ENCODE measurements at places on chromosomes 3 and 15.

DNA sequence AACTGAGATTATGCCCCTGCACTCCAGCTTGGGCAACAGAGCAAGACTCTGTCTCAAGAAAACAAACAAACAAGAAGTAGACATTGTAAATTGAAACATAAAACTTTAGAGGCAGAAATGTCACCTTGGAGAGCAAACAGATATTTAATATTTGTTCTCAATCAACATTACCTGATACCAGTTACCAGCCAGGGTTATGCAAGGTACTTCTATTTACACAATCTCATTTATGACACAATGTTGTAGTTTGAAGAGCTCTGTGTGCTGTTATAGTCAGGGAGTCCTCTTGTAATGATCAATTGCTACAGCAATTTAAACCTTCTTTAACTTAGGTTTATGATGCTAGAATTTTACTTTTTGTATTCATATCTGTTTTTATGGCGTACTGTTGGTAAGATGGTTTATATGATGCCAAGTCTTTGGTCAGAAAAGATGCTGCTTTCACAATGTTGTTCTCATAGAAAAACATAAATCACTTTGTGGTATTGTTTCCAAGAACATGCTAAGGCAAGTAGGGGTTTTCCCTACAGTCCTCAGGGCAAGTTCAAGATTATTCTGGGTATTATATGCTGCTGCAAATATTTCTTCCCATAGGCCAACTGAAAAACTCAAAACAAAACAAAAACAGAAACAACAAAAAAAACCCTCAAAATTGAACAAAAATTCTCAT lies 173.5 kb downstream of the TNIK start:
- DNase-seq, result no peak

DNA sequence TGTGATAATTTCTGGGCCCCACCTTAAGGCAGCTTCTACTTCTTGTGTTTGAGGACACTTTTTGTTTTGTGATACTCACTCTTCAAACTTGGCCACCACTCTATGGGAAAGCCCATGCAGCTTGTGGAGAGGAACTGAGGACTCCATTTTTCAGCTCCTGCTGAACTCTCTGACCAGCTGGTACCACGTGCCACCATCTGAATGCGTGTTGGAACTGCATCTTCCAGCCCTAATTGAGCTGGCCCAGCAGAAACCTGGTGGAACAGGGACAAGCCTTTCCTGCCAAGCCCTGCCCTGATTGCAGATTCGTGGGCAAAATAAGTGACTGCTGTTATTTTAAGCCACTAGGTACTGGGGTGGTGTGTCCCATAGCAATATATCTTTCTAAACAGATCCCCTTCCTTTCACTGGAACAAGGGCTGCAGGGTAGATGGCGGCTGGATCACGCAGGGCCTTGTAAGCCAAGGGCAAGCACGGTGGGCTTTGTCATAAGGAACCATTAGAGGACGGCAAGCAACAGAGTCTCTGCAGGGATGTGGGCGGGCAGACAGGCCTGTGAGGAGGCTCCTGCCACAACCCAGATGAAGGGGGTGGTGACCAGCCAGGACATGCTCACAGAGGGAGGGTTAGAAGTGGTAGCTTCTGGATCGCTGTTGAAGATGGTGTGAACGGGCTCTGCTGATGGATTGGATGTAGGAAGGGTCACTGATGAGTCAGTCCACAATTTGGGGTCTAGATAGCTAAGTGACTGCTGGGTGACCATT lies 9.5 kb downstream of the H1-8 start:
- DNase-seq, result no peak

DNA sequence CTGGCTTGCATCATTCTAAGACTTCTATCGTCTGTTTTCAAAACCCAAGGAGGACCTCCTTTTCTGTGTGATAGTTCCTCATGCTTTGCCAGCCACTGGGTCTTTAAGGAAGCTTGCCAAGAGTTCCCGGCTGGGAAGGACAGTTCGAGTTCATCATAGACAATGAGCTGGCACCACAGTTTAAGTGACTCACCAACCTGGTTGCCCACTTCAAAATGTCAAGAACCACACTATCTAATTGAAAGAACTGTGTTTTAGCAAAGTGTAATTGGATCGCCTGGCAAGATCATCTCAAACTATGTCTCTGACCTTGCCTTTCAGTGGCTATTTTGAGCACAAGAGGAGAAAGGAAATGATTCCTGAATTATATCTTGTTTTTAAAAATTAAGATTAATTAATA lies 27.9 kb downstream of the SOX2 start:
- DNase-seq, result no peak

DNA sequence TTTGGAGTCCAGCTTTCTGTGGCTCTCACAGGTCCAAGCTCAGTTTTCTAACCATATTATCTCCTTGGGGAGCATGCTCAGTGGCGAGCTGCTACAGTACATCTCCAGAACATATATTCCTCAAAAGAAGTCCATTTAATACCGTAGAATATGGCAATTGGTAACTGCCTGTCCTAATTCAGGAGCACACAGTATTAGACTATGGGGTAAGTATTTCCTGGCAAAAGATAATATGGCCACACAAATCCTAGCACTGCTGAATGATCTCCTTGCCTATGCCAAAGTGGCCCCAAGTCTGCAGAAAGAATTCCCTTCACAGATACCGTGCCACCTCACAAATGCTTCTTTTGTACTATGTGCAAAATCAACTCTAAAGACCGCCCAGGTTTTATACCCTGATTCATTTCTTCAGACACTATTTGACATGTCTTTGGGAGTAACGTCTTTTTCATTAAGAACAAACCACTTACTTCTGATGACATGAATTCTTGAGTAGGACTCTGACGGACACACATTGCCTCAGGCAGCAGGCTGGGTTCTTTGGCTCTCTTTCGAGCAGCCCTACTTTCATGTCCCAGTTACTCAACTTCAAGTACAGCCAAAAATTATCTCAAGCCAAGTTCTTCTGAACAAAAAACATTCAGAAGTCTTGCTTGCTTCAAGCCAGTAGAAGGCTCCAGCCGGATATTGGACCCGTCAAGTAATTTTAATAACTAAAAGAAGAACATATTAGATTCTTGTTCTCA lies 368.3 kb upstream of the DCBLD2 start:
- DNase-seq, result no peak

DNA sequence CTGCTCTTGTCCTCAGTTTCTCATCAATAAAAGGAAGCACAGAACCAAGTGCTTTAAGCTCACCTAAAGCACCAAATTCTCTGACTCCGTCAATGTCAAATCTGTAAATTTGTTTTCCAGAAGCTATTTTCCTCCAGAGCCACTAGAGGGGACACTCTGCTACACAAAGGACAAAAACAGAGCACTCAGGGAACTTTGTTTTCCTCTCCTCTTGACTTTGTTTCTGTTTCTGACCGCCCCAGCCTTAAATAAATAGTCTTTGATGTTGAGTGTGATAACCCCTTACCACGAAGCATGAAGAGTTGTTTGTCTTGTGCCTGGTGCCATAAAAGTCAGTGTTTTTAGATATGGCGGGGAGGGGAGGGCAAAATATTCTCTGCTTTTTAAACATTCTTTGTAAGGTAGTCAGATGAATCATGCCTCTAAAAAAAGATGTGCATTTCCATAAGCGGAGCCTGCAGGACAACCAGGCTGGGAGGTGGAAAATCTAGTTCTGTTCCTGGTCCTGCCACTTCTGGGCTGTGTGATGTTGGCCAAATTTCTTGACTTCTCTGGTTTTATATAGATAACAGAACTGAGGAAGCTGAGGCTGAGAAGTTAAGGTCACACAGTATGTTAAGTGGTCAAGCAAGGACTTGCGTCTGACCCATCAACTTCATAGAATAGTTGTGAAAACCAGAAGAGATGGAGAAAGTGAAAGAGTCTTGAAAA lies 7.3 kb upstream of the ZBTB38 start:
- peak; percentile 77 for DNase-seq

DNA sequence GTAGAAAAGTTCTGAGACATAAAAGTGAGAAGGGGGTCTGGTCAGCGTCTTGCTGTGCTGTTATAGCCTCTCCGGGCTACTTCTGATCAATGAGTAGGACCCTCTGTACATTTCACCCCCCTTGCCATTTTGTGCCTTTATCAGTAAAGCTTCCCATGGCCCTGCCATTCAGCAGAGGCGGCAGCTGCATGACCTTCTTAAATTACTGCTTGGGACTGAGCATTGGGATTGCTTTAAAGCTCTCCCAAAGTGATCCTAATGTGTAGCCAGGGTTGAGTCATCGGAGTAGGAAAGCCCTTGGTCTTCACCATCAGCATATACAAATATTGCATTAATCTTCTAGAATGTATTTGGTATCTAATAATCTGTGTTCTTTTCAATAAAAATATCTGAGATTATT lies 70.2 kb downstream of the FMN1 start:
- no peak for DNase-seq

- DNase-seq, result no peak
Measured at GRCh38 chr3:69058180-69058946, 6.2 kb upstream of the TMF1 start.

DNA sequence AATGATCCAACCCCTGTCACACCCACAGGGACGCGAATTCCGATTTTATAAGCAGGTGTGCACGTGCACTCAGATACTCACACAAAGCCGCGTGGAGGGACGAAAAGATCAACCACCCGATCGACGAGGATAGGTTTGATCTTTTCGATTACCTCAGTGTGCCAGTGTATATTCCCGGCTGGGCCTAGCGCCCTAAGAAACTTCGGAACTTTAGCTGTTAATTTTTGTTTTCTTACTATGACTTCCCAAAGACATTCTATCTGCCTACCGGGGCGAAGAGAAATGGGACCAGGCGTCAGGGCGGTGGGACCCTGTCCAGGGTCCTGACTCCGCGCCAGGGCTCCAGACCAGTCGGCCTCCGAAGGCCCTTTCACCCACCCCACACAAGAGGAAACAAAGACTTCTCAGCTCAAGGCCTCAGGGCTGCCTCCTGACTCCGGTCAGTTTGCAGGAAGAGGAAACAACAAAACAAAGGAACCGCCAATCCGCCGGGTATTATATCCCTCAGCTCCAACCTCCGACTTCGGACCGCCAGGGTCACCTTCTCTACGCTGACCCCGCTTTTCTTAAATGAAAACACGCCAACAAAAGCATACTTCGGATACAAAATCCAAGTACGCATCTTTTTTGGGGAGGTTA lies 6.8 kb downstream of the ONECUT1 start:
- no peak for DNase-seq

- DNase-seq, result no peak
Measured at GRCh38 chr3:151550025-151550618, 89.3 kb upstream of the IGSF10 start.

- DNase-seq, result no peak
Measured at GRCh38 chr3:182936918-182937285, 43.4 kb downstream of the DCUN1D1 start.

GRCh38 chr15:90870354-90871138 lies 2.2 kb downstream of the FURIN start:
- DNase-seq, result no peak

GRCh38 chr15:69787791-69788190 lies 309.9 kb downstream of the TLE3 start:
- DNase-seq, result no peak

DNA sequence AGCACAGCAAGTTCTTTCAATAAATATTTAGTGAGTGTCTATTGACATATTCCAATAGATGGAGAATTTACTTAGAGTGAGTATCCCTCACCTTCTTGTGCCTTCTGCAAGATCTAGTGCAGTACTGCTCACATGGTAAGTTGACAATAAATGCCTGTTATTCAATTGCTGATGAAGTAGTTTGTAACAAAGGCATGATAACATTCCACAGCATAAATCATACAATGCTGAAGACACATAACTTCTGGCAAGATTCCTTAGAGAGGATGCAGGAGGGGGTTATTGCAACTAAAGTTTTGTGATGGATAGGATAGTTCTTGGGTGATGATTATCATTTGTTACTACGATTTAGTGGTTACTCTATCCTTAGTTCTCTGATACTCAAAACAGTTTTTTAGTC lies 112.2 kb upstream of the RBMS3 start:
- DNase-seq, result no peak

DNA sequence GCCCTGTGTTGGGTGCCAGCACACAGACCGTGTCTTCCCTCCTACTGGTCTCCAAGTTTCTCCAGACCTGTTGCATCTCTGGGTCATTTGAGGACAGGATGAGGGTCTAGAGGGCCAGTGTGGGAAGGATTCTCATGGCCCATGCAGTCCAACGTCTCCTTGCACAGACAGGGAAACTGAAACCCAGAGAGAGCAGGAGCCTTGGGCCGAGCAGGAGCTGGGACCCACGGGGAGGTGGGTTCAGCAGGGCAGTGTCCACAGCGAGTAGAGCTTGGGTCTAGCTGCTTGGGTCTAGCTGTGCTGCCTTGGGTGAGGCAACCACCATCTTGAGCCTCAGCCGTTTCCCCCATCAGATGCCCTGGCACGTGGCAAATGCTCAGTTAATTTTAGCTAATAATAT lies 32.3 kb downstream of the HDAC11 start:
- DNase-seq, result no peak

GRCh38 chr3:116039651-116039985 lies 405.7 kb downstream of the LSAMP start:
- DNase-seq, result no peak

- no peak for DNase-seq
Measured at GRCh38 chr3:168422843-168423242, 327.1 kb upstream of the GOLIM4 start.

DNA sequence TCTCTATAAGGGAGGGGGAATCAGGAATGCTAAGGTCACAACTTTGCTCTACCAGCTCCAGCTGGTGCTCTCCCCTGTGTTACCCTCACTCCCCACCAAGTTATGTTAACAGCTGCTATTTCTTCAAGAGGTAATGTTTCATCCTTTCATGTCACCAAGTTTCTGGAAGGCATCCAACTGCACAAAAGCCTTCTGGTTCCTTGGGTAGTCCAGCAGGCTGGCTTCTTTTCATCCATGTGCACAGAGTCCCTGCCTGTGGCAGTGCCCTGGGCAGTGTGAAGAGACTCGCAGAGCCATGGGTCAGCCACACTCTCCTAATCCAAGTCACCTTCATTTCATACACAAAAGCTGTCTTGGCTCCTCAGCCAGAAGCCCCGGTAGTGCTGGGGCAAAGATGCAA lies 737.5 kb upstream of the LMCD1 start:
- no peak for DNase-seq

DNA sequence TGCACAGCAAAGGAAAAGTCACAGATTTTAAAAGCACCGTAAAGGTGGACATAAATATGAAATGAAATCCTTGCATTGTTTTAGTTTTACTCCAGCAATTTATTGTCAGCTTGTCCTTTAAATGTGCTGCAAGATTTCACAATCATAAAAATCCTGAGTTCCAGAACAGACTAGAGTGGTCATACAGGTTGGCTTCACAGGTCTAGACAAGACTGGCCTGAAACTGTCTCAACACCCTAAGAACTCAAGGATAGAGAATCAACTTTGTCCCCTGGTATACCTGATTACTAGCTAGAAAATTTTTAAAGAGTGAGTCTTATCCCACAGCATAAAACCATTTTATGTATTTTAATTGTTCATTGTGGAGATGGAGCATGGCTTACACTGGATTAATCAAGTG lies 521.7 kb upstream of the MCTP2 start:
- no peak for DNase-seq
